Stimulated activated CD8-positive, alpha-beta memory T cell treated with anti-CD3 and anti-CD28 coated beads, Interleukin-2, amount 100 ng/mL, for 48 hours (primary cell): ENCODE measurements at places on chromosomes 3 and 15.

GRCh38 chr3:71537211-71537611 lies 46.3 kb downstream of the FOXP1 start:
- no peak for DNase-seq

DNA sequence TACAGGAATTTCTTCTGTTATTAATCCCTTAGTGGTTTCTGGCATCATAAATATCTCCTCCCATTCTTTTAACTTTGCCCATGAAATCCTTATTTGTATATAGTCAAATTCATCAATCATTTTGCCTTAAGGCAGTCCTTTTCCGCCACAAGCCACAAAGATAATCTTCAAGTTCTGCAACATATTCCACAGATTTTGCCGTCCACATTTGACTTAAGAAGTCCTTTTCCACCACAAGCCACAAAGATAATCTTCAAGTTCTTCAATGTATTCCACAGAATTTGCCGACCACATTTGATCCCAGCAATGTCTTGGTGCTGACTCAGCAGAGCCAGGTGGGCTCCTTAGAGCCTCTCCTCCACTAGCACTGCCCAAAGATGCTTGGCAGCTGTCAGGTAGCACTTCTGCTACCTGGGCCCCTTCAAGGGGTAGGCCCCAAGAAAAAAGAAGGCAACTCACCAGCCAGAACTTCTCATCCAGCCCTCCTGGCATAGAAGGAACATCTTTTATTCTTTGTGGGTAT lies 35.0 kb downstream of the SEC22C start:
- no peak for DNase-seq

GRCh38 chr3:99856437-99857220 lies 39.0 kb downstream of the CMSS1 start:
- no peak for DNase-seq

GRCh38 chr15:88321271-88321670 lies 64.7 kb upstream of the NTRK3 start:
- no peak for DNase-seq

- DNase-seq, result no peak
These were observed 15.4 kb downstream of the ALPK3 start for GRCh38 chr15:84832448-84833040.

- no peak for DNase-seq
These were observed 13.5 kb downstream of the KBTBD8 start for GRCh38 chr3:67011414-67012131.

DNA sequence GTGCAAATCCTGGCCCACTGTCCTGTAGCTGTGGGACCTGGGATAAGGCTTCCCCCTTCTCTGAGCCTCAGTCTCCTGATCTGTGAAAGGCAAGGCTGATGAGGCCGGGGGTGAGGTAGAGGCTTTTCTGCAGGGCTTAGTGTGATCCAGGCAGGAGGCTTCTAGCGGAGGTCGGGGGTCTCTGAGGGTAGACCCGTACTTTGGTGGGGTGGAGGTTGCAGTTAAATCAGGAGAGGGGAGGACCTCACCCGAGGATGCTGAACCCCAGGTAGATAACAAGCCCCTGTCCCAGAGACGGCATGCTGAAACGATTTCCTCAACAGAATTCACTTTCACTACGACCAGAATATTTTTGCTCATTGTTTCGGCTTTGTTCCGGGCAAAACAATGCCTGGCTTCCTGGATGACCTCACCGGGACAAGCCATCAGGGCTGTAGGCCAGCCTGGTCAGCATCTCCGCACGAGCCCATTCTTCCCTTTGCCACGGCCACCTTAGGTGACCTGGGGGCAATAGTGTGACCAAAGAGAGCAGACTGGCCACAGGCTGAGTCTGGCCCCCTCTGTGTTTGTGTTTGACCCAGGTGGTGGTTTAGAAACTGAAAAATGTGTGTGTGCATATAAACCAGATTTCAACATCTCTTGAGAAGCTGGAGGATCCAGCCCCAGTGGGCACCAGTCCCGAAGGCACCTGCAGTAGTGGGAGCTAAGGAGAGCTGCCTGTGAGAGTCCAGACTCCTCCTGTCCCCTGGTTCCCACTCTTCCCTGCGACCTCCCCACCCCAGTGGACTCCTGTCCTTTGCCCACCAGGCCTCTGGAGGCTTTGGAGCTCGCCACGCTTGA lies 33.0 kb downstream of the SLC6A6 start:
- DNase-seq, result no peak

- no peak for DNase-seq
These were observed 285.1 kb downstream of the CHL1 start for GRCh38 chr3:481680-482079.

- DNase-seq, result no peak
These were observed 12.4 kb downstream of the ACTC1 start for GRCh38 chr15:34782901-34783300.

DNA sequence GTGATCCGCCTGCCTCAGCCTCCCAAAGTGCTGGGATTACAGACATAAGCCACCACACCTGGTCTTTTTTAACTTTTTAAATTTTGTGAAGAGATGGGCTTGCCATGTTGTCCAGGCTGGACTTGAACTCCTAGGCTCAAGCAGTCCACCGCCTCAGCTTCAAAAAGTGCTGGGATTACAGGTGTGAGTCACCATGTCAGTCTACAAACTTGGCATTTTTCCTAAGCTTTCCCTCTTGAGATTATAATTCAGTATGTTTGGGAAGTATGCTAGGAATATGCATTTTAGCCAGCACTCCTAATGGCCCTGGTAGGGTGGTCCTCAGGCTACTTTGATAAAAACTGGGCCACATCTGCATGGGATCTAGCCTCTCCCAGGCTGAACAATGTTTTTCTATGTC lies 4.4 kb downstream of the WDR73 start:
- DNase-seq, result no peak

DNA sequence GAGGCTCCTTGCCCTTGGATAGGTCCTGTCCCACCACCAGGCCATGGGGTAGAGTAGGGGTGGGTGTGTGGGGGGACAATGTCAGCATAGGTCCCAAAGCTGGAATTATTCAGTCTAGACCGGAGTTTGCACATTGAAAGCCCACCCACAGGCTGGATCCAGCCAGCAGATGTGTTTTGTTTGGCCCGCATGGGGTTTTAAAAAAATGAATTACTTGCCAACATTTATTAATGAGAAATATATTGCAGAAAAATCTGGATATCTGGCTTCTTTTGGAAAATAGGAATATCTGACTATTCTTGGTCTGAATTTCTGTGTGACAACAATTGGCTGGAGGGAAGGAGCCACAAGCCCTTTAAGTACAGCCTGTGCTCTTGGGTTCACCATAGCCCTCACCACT lies 17.3 kb upstream of the LRIG1 start:
- no peak for DNase-seq

GRCh38 chr15:37133602-37134001 lies 33.3 kb upstream of the MEIS2 start:
- no peak for DNase-seq

- no peak for DNase-seq
These were observed 67.4 kb upstream of the ST8SIA2 start for GRCh38 chr15:92326236-92326635.

DNA sequence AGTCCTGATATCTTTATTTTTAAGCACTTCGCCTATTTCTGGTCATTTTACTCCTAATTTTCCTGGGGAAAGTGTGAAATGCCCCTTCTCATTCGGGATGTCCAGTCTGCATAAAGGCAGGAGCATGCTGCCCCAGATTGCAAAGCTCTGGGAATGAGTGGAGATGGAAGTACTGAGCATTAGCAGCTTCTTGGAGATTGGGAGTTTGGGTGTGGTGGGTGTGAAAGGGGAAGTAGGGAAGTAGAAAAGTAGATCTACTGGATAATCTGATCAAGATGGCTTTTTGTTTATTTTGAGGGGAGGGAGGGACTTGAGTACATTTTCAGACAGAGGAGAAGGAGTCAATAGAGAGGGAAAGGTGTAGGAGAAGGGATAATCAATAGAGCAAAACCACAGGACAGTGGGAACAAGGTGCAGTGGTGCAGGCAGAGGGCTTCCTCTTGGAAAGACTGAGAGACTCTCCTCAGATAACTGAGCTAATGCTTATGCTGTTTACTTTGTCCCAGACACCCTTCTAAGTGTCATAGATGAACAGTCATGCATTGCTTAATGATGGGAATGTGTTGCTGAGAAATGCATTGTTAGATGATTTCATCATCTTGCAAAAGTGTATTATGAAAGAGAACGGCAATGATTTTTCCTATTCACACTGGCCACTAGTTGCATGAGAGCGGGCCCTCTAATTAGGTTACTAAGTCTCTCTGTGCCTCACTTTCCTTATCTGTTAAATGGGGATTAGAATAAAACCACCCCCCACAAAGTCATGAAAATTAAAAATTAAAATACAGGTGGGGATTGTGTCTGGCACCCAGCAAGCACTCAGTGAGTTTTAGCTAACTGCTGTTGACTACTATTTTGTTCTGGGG lies 45.5 kb downstream of the PHLDB2 start:
- no peak for DNase-seq

DNA sequence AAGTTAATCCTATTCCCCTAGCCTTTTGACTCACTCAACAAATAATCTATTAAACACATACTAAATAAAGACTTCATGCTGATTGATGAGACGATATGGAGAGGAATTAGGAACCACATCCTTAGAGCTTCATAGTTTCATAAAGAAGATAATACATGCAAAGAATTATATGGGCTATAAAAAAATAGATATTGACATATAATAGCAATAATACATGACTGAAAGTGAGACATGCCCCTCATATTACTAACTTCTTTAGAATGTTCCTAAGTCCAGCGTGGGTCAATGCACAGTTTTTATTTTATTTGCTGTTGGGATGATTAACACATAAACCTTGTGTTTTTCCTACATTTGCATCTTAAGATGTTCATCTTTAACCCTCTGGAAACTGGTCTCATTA lies 32.2 kb downstream of the SUCNR1 start:
- no peak for DNase-seq

GRCh38 chr3:43736558-43737440 lies 46.1 kb downstream of the ABHD5 start:
- no peak for DNase-seq

DNA sequence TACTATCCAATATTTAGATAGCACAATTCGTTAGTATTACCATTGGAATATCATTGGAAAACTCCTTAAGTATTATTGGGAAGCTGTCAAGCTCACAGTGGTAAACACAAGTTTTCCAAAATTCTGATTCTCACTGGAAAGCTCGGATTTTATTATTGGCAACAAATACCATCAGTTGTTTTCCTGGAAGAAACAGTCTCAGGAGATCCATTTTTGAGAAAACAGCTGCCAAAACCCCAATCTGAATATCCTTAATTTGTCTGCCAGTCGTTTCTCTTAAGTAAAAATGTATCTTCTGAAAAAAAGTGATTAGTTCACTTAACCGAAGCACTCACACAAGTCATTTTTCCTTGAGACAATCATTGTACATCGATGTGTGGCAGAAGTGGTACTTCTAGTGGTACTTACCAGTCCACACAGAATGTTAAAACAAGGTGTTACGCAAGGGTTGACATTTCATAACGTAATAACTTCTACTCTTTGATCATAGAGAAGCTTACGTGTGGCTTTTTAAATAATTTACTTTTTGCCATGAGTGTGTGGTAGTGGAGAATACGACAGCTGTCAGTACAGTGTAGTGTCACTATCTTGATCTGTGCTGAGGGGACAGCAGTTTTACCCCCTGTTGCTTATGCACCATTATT lies 74.9 kb downstream of the FAM43A start:
- no peak for DNase-seq

- DNase-seq, result no peak
These were observed 11.3 kb upstream of the RPL39L start for GRCh38 chr3:187150599-187150998.

DNA sequence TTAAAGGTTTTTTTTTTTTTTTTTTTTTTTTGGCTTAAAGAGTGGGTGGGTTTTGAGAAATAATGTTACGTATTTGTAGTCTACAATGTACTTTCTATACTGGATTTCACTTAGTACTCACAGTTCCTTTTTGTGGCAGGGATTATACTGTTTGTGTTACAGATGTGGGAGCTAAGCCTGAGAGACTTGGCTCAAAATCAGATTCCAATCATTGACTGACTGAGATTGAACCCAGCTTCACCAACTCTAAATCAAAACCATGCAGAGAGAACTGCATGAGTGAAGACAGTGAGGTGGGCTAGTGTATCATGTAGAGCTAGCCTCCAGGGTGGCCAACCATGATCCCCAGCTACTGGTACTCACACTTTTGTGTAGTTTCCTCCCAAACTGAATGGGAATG lies 68.0 kb downstream of the TMEM108 start:
- DNase-seq, result no peak

DNA sequence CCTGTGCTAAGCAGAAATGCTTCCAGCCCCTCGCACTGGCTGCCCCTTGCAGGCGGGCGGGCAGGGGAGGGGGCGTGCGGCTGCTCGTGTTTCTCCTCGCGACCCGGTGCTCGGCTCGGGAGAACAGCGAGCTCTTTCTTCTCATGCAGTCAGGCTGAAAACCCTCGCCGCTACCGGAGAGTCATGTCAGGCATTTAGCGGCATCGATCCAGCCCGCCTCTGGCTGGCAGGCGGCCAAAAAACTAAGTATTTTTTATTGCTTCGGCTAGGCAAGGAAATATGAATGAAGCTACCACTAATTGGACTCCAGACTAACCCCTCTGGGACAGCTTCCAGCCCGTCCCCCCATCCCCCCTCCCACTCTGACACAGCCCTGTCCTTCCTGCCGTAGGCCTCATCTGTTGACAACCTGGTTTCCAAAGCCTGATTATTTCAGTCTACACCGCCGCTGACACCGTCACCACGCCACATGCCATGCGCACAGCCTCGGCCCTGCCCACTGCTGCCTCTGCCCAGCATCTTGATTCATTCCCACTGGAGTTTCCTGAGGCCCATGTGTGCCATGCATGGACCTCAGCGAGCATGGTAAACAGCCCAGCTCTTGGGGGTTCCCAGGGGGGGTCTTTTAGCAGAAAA lies 35.3 kb downstream of the TLE3 start:
- no peak for DNase-seq
